ENCODE measurements at places on chromosomes 1 and 21.

DNA sequence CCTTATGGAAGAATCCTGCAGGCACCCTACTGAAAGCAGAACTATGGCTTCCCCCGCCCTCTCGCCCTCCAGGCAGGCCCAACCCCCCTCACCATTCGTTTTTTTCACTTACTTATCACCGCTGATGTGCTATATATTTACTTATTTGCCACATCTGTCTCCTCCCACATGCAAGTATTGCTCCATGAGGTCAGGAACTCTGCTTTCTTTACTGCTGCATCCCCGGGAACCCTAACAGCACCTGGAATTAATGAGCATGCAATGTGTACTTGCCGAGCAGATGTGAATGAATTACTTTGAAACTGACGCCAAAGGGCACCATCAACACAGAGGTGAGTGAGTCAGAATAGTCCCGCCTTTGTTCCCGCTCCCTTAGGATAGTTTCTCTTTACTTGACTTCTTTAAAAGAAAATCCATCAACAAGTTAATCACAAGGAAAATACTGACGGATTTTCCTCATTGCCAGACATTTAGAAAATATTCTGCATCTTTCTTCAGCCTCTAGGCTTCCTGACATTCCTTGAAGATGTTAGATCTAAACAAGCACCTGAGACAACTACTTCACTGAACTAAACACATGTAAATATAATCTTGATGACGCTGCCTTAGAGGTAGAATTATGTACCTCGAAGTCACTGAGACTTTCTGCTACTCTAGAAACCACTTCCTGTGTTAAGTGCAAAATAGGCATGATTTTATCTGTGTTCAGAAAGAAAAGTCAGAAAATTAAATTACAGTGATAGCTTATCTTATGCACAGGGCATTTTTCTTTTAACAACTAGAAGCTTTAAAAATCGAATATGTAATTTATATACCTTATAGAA, 17.5 kb upstream of the RAB4A start:
- peak; percentile 25 for DNase-seq

DNA sequence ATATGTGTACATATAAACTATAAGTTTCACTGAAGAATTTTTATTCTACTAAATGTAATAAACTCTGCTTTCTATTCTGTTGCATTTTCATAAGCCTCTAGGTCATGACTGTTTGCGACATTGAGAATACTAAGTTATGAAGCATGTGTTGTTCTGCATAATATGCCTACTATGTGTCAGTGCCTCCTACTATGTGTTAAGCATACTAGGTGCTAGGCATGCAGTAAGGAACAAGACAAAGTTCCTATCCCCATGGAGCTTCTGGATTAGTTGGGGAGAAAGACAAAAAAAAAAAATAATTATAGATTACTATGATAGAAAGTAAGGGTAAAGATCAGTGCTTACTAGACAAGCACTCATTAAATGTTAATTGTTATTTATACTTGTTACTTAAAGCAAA, 1.3 kb downstream of the SDCCAG8 start:
- DNase-seq: no peak

DNA sequence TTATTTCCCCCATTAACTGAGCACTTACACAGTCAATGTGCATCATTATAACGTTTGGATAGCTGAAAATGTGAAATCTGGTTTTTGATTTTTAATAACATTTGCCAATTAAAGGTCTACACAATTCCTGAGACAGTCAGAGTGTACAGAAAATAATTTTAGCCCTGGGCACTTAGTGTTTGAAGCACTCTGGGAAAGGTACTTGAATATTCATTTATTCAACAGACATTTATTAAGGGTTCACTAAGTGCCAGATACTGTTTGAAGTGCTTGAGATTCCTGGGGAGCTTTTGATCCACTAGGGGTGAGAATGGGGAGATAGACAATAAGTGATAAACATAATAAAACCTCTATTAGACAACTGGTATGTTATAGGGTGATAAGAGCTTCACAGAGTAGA, 141.8 kb downstream of the DISC1 start:
- no peak for DNase-seq

DNA sequence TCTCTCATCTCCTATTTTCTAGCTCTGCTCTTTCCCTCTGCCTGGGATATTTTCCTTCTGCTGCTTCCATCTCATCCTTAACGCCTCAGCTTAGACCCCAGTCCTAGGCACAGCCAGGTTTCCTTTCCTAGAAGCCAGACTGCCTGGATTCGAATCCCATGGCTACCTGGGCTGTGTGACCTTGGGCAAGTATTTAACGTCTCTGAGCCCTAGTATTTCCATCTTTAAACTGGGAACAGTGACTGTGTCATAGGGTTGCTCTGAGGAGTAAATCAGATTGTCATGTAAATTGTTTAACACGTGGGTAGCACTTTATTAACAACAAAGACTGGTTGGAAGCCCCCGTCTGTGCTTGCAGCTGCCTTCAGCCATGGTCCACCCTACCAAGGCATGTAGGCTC, 18.4 kb downstream of the DHRS3 start:
- no peak for DNase-seq

- DNase-seq: peak; percentile 56
Measured at GRCh38 chr1:156122519-156123355, 8.2 kb downstream of the LMNA start.

DNA sequence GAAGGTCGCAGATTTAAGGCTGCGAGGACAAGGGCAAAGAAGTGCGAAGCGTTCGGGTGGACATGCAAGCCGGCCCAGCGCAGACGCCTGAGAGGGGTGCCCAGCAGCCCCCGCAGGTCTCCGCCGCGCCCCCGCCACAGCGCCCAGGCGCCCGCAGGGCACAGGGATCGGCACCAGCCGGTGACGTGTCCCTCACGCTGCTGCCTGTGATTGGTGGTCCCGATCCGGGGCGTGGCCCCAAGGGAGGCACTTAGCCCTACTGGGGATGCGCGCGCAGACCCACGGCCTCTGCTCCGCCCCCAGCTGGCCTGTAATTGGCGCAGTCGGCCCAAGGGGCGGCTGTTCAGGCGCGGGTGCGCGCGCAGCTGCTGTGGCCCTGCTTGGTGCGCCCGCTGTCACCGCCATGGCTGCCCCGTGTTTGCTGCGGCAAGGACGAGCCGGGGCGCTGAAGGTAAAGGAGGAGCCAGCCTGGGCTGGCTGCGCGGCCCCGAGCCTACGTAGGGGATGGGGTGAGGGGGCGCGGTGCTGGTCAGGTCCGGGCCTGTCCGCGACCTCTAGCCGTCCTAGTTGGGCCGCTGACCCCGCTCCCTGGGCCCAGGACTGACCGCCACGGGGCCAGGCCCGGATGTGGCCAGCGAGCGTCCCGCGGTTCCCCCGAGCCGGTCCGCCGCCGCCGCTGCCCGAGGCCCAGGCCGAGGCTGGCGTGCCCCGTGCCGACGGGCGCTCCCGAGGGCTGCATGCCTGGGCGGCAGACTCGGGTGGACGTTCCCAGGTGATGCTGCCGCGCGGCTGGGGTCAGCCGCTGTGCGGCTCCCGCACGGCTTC, at the start of gene NDUFV3:
NDUFV3 (plus strand) TSS at position 379 of the 825 bp plus-strand sequence; CDS start at position 404, 25 bp downstream.
- peak; percentile 100 for DNase-seq
